ENCODE measurements at places on chromosomes 11 and 22.

DNA sequence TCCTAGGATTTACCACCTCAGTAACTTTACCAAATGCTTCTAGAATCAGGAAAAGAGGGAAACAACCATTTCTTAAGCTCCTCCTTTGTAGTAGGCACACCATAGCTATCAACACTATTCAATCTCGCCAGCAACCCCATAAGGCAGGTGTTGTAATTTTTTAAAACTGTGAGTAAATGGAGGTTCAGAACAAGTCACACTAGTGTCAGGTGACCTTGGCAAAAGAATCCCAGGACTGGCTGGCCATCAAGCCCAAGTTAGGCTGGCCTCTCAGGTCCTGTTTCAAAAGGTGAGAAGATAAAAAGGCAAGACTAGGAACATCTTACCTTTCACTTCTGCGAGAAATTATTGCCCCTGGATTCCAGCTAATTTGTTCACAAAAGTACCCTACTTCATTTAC lies 713 bp downstream of the TOP3B start:
- no peak for DNase-seq

- no peak for DNase-seq
Measured at GRCh38 chr22:29060251-29060869, 1.3 kb downstream of the C22orf31 start.

- DNase-seq: no peak
Measured at GRCh38 chr22:40387746-40388145, 17.4 kb downstream of the SGSM3 start.

DNA sequence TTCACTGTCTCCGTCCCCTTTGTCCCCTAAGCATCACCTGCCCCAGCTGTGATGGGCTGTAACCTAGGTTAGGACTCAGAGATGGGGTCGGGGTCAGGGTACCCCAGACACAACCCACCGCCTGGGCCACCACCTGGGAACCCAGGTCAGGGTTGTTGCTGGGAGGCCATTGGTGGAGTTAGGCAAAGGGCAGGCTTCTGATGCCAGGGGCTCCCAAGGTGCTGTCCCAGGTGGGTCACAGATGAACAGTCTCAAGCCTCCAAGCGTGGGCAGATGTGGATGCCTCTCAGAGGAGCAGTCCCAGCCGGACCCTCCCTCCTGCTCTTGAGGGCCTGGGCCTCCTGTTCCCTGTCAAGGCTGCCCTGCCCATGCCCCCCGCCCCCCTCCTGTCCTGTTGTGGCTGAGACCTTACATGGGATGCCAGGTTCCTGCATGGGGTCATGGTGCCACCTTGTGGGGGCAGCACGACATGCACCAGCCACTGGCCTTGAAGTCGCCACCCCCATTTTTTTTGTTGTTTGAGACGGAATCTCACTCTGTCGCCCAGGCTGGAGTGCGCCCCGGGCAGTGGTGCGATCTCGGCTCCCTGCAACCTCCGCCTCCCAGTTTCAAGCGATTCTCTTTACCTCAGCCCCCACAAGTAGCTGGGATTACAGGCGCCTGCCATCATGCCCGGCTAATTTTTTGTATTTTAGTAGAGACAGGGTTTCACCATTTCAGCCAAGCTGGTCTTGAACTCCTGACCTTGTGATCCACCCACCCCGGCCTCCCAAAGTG lies 12.1 kb downstream of the GATD1 start:
- no peak for DNase-seq

DNA sequence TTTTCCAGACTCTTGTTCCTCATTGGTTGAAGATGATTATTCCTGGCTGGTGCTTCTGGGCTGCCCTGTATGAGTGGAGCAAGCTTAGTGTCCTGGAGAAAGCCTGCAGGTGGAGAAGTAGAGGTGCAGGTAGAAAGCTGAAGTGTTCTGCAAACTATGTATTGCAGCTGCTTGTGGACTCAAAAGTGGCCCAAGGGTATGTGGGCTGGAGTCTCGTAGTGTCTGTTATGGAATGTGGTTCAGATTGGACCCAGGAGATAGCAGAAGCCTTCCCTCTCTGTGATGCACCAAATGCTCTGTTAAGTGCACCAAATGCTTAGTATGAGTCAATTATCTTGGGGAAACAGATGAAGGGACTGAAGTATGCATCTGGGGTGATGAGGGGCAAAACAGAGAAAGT lies 122.8 kb upstream of the CCDC90B start:
- DNase-seq: no peak

GRCh38 chr22:32864596-32864995 lies 63.1 kb downstream of the TIMP3 start:
- no peak for DNase-seq
